ENCODE measurements at places on chromosomes 12 and 14.
A peak's percentile ranks its signal among the peaks of the same experiment; 100 is the strongest.

DNA sequence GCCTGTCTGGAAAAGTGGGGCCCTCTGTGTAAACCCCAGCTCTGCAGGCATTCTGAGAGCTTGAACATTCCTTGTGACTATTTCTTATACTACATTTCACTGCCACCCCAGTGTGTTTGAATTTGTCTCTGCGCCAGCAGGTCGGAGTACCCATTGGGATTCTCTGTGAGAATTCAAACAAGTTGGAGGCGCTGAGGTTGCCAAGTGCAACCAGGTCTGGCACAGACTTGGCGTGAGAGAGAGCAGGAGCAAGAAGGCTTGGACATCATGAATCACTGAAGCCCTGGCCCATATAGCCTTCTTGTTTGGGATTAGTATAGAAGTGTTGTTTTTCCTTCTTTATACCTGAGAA lies 33.0 kb upstream of the ATP2A2 start:
- no peak for DNase-seq

DNA sequence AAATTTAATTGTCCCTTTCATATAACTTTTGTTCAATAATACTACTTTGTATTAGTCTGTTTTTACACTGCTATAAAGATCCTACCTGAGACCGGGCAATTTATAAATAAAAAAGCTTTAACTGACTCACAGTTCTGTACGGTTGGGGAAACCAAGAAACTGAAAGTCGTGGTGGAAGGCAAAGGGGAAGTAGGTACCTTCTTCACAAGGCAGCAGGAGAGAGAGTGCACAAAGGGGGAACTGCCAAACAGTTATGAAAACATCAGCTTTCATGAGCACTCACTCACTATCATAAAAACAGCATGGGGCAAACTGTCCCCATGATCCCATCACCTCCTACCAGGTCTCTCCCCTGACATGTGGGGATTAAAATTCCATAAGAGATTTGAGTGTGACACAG lies 1069.0 kb downstream of the FSCB start:
- no peak for DNase-seq

GRCh38 chr12:9342614-9343353 lies 134.6 kb upstream of the PZP start:
- no peak for DNase-seq

DNA sequence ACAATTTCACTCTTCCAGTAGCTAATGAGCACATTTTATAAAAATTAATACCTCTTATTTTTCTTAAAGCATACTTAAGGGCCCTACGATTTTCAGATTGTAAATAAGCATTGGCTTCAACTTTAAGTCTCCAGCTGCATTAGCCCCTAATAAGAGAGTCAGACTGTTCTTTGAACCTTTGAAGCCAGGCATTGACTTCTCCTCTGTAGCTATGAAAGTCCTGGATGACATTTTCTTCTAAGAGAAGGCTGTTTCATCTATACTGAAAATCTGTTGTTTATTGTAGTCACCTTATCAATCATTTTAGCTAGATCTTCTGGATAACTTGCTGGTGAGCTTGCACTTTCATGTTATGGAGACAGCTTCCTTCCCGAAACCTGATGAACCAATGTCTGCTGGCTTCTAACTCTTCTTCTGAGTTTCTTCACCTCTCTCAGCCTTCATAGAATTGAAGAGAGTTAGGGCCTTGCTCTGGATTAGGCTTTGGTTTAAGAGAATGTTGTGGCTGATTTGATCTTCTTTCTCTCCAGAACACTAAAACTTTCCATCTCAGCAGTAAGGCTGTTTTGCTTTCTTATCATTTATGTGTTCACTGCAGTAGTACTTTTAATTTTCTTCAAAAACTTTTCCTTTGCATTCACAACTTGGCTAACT lies 377.1 kb upstream of the RGS6 start:
- peak; percentile 14 for DNase-seq

GRCh38 chr14:96603350-96604255 lies 101.4 kb downstream of the PAPOLA start:
- DNase-seq, result no peak

Data from CD4-positive, alpha-beta T cell treated with Interleukin-4 for 4 hours (primary cell).